Activated CD8-positive, alpha-beta memory T cell treated with anti-CD3 and anti-CD28 coated beads, Interleukin-2, amount 10 ng/mL, durations not matched to agents 7 days and 5 days (primary cell): ENCODE measurements at places on chromosomes 2 and 18.
A peak's percentile ranks its signal among the peaks of the same experiment; 100 is the strongest.

DNA sequence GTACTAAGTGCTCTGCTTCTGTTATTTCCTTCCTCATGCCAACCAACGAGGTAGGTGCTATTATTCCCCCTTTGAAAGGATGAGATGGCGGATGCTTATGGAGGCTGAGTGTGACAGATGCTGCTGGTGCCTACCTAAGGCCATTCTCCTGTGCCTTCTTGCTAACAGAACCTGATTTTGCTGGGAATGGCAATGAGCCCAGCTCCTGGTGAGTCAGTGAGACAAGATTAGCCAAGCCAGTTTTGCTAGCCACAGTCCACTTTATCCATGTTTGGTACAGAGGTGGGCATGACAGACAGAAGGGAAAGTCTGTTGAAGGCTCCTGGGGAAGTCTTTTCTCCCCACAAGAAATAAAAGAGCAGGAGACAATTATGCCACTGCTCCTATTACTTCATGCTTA, 43.7 kb upstream of the TMEM163 start:
- no peak for DNase-seq

DNA sequence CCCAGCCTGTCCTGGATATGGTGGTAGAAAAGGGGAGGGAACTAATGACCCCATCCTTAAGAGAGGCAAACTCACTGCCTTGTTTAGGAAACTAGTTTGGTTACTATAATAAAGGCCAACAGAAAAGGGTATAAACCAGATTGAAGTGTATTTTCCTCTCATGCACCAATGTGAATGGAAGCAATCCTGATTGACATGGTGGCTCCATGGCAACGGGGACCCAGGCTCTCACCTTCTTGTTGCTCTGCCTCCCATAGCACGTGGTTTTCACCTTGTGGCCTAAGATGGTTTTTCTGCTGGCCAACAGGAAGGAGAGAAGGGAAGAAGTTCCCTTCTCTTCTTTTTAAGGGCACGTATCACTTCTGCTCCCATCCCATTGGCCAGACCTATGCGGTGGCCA, 67.3 kb upstream of the NRP2 start:
- DNase-seq, result no peak

GRCh38 chr2:46175419-46175818, 121.8 kb upstream of the EPAS1 start:
- no peak for DNase-seq

DNA sequence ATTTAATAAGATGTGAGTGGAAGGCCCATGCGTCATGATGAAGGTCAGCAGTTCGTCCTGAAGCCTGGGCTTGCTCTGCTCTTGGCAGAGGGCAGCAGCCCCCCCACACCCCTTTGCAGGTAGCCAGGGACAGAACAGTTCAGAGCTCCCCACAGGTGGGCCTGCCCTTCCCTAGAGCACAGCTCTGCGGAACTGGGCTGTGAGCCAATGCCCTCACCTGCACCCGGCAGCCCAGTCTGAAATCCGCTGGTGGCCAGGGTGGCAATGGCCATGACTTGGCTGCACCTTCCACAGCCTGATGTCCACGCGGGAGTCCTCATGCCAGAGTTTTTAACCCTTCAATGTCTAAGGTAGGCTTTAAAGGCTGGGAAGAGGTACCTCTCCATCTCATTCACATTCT, 136.7 kb downstream of the ACKR3 start:
- no peak for DNase-seq

GRCh38 chr18:44651478-44651877, 29.2 kb upstream of the SETBP1 start:
- DNase-seq, result no peak

DNA sequence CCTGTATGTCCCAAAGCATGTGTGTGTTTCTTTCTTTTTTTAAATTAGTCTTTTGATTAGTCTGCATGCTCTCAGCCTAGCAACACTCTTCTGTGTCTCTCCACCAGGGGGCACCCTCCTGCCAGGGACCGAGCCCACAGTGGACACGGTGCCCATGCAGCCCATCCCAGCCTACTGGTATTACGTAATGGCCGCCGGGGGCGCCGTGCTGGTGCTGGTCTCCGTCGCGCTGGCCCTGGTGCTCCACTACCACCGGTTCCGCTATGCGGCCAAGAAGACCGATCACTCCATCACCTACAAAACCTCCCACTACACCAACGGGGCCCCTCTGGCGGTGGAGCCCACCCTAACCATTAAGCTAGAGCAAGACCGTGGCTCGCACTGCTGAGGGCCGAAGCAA, 93.8 kb downstream of the NRP2 start:
- DNase-seq, result peak; percentile 55

DNA sequence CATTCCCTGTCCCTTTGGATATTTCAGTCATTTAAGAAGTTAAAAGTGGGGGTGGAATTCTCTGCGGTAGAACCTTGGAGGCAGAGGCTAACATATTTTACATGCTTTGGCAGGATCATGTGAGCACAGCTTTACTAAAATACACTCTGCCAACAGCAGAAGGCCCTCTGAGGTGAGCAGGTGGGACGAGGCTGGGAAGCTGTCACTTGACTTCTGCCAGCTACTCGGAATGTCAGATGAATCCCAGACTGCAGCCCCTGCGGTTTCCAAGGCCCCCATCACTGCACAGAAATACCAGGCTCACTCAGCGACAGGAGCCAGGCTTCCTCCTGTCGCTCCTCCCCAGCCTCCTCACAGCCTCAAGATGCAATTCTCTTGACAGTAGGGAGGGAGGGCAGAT, 220.9 kb upstream of the REV1 start:
- DNase-seq, result no peak

GRCh38 chr2:82317012-82317411, 2012.5 kb upstream of the LRRTM1 start:
- DNase-seq, result no peak

- no peak for DNase-seq
Observed at GRCh38 chr2:31137211-31138036, 816 bp downstream of the GALNT14 start.

- no peak for DNase-seq
Observed at GRCh38 chr18:45399643-45400042, 215.6 kb upstream of the SLC14A2 start.

GRCh38 chr2:88090446-88091283, 23.0 kb downstream of the SMYD1 start:
- no peak for DNase-seq

- DNase-seq, result peak; percentile 60
Observed at GRCh38 chr18:23283916-23284430, 148.7 kb downstream of the CABLES1 start.

GRCh38 chr2:203061346-203061745, 46.7 kb downstream of the NBEAL1 start:
- DNase-seq, result no peak

GRCh38 chr2:60899230-60899891, 18.0 kb downstream of the REL start:
- DNase-seq, result no peak

DNA sequence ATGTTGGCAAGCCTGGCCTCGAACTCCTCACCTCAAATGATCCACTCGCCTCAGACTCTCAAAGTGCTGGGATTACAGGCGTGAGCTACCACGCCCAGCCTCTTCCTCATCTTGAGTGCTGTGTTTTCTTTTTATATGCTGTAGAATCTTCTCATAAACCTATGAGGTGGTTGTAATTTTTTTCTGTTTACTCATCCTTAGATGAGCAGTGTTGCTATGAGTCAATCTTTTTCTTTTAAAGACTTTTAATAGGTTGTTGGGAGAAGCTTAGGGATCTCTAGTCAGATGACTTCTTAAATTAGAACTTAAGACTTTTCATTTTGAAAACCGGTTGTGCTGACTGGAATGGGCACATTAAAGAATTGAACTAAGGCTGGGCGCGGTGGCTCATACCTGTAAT, 8.7 kb upstream of the AAK1 start:
- DNase-seq, result no peak

DNA sequence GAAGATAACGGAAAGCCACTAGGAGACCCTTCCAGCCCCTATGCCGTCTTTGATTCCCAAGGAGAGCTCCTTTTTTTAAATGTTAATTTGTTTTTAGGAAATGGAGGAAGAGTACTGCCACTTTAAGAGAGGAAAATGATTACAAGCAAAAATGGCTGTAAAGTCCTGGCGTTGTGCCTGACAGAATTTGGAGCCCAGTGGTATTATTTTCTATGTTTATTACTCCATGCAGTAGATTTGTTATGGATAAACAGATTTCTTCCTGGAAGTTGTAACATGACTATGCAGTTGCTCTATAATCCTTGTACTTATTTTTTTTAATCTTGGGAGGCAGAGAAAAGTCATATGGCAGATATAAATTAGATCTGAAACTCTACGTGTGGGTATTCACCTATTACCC, 141.3 kb downstream of the GBX2 start:
- DNase-seq, result no peak

GRCh38 chr2:102337481-102338386, 17.9 kb upstream of the IL18R1 start:
- no peak for DNase-seq

GRCh38 chr2:202375033-202375608, 1.0 kb upstream of the BMPR2 start:
- peak; percentile 54 for DNase-seq

- DNase-seq, result peak; percentile 75
Observed at GRCh38 chr2:64609227-64609941, 44.3 kb downstream of the SERTAD2 start.

GRCh38 chr2:215528555-215528954, 92.7 kb upstream of the FN1 start:
- DNase-seq, result no peak

DNA sequence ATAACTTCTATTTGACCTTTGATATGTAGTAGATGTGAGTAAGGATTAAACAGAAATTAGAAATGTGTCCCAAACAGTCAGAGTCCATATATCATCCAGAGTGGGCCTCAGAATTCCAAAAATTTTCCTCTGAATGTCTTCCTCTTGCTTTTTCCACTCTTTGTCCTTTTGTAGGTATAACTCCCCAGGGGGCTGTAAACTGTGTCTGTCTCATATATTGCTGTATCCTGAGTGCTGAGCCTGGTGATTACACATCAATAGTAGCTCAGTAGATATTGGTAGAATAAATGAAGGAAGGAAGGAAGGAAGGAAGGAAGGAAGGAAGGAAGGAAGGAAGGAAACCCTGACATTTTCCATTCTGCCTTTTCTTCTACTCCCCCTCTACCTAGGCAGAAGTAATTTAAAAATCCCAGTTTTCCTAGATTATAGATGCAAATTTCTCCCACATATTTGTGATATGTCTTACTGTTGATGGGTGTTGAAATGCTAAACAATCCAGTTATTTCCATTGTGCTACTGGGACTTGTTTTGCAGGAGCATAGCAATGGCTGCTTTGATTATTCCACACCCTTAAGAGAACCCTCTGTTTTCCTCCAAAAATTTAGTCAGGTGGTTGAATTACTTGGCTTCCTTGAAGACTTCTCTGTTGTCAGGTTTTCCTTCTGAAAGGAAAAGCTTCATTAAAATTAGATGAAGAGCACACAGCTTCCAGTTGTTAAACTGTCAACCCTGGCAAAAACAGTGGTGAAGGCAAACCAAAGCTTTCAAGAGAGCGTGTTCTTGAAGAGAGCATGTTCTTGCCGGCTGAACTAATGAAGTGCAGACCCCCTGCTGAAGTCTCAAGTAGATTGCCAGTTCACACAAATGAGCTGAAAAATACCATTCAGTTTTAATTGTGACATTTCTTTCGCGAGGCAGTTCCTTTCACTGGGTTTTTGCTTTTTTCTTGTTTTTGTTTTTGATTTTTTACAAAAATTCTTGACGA, 147.8 kb downstream of the KCNE4 start:
- DNase-seq, result no peak

DNA sequence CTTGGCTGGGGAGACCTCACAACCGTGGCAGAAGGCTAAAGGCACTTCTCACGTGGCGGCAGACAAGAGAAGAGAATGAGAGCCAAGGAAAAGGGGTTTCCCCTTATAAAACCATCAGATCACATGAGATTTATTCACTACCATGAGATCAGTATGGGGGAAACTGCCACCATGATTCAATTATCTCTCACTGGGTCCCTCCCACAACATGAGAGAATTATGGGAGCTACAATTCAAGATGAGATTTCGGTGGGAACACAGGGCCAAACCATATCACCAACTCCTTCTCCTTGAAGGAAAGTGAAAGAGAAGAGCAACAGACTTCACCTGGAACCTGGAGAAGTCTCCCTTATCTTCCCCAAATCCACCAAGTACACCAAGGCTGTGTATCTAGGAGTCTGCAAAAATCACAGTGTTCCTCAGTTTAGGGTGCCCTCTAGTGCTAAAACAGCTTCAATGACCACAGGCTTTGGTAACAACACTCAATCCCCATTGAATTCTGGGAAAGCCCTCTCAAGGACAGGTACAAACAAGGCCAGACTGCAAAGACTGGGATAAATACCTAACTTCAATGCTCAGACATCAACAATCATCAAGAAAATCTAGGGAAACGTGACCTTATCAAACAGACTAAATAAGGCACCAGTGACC, 148.8 kb upstream of the SRD5A2 start:
- DNase-seq, result no peak

- DNase-seq, result no peak
Observed at GRCh38 chr18:11940956-11941355, 32.8 kb upstream of the MPPE1 start.

- DNase-seq, result no peak
Observed at GRCh38 chr18:25604196-25604893, 252.4 kb upstream of the ZNF521 start.

- DNase-seq, result peak; percentile 28
Observed at GRCh38 chr18:75110846-75111415, 98.0 kb downstream of the PTGR3 start.
